ENCODE measurements at places on chromosomes 16 and 17.

DNA sequence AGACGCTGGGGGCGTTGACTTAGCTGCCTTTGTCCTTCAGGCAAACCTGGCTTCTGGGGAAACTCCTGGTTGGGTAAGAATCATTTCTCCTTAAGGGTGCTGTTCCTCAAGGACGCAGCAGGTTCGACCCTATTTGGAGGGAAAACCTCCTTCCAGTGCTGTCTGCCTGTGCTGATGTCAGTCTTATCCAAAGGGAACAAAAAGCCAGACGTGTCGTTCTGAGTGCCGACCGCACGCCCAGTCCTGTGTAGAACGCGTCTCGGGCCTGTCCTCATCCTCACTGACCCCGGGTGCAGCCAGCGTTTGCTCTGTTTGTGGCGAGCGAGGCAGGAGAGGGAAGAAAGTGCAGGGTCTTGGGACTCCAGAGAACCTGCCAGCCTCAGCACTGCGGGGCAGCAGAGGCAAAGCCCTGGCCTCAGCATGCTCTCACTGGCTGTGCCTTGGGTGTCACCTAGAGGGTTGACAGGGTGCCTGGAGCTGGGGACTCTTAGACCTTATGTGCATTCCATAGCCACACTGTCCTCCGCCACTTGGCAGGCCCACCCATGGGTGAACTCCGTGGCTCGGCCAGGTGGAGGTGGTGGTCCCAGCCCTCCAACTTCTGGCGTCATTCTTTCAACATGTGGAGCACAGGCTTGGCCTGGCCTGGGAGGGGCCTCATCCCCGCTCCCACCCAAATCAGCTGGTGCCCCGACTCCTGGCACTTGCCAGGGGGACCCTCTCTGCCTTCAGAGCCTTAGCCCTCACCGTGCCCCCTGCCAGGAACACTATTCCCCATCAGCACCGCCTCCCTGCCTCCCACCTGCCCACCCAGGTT lies 6.0 kb downstream of the SNN start:
- DNase-seq = no peak

DNA sequence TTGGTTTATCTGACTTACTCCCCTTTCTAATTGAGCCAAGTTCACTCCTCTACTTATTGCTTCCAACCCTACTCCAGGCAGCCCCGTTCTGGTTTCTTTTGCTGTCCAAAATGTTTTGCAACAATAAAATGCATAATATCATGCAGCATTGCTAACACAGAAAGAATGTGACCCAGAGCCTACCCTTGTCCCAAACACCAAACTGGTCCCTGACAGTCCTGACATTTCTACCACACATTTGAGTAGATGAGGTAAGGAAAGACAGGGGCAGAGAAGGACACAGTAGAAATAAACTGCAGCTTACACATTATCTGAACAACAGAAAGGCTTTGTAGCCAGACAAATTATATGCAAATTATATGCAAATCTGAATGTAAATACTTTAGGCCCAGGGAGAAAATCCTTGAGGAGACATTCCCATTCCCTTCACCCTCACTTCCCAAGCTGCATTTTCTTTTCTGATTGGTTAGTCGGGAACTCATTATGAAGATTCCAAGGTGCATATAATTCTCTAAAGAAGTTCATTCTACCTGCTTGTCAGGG lies 31.6 kb downstream of the SOX9 start:
- no peak for DNase-seq

DNA sequence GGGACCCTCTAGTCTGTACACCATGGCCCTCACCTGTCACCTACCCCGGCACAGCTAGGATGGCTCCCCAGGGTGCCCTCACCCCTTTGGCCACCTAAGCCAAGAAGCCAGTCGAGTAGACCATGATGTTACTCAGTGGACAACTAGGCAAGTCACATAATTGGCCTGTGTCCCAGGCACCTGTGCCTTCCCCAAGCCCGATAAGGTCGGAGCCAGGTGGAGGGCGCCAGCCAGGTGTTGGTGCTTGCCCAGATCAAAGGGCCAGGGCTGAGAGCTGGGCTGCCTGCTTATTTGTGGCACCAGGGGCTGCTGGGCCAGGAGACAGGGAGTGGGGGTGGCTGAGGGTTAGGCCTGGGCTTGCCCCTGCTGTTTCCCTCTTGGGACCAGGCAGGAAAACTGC lies 16.8 kb downstream of the SPNS2 start:
- DNase-seq = no peak

DNA sequence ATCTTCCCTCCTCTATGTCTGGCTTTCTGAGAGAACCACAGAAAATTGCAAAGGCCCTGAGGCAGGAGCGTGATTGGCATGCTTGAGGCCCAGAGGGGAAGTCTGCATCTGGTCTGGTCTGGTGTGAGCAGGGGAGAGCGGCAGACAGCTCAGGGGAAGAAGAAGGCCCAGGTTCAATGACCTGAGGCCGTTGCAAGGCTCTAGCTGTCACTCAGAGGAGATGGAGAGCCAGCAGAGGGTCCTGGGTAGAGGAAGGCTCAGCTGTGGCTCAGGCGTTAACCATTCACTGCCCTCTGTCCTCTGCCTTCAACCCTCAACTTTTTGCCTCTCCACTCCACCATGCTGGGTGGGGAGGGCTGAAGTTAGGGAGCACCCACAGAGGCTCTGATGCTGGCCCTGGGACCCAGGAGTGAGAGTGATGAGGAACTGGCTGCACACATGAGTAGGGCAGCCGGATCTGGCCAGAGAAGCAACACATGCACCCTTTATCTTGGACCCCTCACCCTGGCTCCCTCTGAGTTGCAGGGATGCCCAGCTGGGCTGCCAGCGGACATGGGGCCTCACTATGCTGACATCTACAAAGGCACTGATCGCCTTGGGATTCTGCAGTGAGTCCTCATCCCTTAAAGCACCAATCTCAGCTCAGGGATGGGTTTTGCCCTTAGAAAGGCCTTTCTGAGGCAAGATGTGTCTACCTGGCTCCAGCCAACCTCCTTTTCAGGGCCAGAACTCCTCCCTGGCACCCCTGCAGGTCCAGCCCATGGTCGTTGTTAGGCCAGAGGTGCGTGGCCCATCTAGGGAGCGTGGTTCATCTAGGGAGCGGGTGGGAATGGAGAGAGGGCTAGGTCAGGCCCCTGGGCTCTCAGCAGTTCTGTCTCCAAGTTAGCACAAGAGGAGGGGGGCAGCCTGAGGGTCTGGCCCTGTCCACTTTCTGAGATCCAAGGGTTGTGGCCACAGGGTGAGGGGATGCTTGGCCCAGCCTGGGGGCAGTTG lies 7.7 kb upstream of the KRTAP17-1 start:
- no peak for DNase-seq

DNA sequence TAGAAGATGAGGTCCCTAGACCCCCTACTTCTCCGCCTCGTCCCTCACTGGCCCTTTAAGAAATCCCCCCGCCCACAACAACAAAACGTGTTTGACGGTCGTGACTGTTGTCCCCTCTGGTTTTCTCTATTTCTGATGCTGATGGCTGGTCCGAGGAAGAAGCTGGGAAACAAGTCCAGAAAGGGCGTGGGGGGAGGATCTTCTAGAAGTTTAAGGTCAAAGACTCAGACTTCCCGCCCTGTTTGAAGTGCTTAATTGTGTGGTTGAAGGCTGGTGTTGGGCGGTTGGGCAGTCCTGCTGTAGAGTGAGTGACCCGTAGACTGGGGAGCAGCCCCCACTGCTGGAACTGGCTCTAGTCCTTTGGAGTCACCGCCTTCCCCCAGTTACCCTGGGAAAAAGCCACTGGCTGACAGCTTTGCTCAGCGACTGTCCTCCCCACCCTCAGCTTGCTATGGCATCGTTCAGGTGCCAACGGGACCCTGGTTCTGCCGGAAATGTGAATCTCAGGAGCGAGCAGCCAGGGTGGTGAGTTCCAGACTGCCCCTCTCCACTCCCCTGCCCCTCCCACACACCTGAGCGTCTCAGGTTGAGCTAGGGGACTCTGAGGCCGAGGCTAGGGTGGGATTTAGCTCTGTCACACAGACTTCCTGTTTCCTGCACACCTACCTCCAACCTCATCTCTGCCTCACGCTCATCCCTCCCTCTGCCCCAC lies 1.6 kb downstream of the MLLT6 start:
- no peak for DNase-seq

- DNase-seq = no peak
These were observed 29.1 kb downstream of the TUBD1 start for GRCh38 chr17:59863616-59864015.

Data from NCI-H146 (cell line).